PC-9 (cell line): ENCODE measurements at places on chromosomes 6 and 20. TPM values are rescaled to one million over a fixed set of nuclear protein-coding genes. Genes with fewer than 3 reads are reported as not detected.

HLA-DRA gene
- total RNA-seq = not detected in 2 replicates

C6orf120 gene
- 9.8 and 12.5 TPM in 2 replicates for total RNA-seq

PROKR2 gene
- total RNA-seq = not detected in 2 replicates

AKIRIN2 gene
- total RNA-seq = 34.7 and 48.3 TPM in 2 replicates

XKR7 gene
- total RNA-seq = not detected in 2 replicates

HTR1E gene
- not detected in 2 replicates for total RNA-seq
